ENCODE measurements at places on chromosomes 2 and 18.

DNA sequence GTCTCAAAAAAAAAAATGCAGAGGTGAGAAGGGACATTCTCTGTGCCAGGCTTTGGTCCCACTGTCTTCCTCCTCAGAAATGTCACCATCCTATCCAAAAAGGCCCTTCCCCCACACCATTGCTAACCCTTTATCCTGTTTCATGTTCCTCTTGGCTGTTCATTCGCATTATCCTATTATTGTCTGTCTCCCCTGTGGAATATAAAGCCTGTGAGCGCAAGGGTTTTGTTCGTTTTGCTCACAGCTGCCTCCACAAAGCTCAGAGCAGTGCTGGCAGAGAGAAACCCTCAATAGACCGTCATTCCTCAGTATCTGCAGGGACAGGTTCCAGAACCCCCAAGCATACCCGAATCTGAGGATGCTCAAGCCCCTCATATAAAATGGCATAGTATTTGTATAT lies 91.8 kb downstream of the LOXHD1 start:
- DNase-seq, result no peak

DNA sequence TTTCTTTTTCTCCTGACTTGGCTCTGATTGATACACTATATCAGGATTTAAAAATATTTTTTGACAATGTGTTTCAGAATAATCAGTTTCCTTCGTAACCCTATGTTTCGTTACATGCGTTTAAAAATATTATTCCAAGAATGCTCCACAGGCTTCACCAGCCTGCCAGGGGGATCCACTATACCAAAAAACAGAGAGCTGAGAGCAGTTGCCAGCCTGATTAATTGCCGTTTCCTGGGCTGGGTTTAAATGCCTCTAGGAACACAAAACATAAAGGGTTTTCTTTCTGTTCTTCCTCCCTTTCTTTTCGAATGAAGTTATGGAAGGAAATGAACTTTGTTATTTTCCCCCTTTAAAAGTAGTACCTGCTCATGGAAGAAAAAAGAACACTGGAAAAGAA lies 47.9 kb downstream of the LRRFIP1 start:
- DNase-seq, result no peak

DNA sequence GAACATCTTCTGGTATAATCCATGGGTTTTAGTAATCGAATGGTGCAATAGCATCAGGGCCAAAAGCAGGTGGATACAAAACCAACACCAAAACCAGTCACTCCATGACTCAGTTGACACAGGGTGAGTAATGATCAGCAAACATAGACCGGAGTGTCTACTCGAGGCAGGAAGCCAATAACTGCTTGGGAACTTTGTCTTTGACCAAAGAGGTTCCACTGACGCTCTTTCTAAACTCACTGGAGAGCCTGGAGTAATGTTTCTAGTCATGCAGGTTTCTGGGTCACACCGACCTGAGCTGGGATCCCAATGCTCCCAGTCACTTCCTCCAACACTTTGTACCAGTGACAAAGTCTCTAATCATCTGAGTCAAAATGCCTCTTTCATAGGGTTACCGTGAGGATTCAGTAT lies 30.9 kb downstream of the MREG start:
- DNase-seq, result no peak

- no peak for DNase-seq
Measured at GRCh38 chr2:226837787-226838603, 2.1 kb downstream of the RHBDD1 start.

GRCh38 chr2:83572400-83572799 lies 886.7 kb downstream of the SUCLG1 start:
- DNase-seq, result no peak

- DNase-seq, result no peak
Measured at GRCh38 chr2:222656526-222657446, 894 bp upstream of the FARSB start.

- no peak for DNase-seq
Measured at GRCh38 chr2:126810001-126810400, 88.7 kb upstream of the TEX51 start.

Data from NCI-H226 (cell line).